ENCODE measurements at places on chromosomes 12 and 14.

- H3K4me1 ChIP-seq = no peaks in the 10 kb centered on the region
- H3K36me3 ChIP-seq = no peaks in the 10 kb centered on the region
- no peak overlapping the region for H3K27ac ChIP-seq
- no peak for DNase-seq
Measured at GRCh38 chr14:59570122-59570521, 6.5 kb downstream of the CCDC175 start.

DNA sequence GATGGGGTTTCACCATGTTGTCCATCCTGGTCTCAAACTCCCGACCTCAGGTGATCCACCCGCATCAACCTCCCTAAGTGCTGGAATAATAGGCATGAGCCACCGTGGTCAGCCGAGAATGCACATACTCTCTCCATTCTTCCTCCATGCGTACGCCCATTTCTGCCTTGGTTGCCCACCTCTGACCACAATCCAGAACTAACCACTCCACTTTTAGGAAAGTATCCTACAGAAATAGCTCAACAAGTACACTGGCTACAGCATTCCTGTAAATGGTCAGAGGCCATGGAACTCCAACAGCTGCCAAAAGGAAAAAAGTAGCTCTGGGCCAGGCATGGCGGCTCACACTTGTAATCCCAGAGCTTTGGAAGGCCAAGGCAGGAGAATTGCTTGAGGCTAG lies 60.7 kb downstream of the IRF2BPL start:
- H3K27me3 ChIP-seq = no peaks in the 10 kb centered on the region
- no peak overlapping the region for H3K4me3 ChIP-seq
- no peak for DNase-seq
- peaks cover 29% of the 10 kb centered on the region for H3K4me1 ChIP-seq
- H3K36me3 ChIP-seq = no peaks in the 10 kb centered on the region
- no peak overlapping the region for H3K27ac ChIP-seq

- no peaks in the 10 kb centered on the region for H3K4me1 ChIP-seq
- H3K4me3 ChIP-seq = no peak overlapping the region
- H3K27me3 ChIP-seq = no peaks in the 10 kb centered on the region
- H3K36me3 ChIP-seq = peaks cover 100% of the 10 kb centered on the region
Measured at GRCh38 chr12:108525681-108526080, 10.6 kb downstream of the FICD start.

- no peaks in the 10 kb centered on the region for H3K27me3 ChIP-seq
- H3K27ac ChIP-seq = no peak overlapping the region
- no peak for DNase-seq
- no peaks in the 10 kb centered on the region for H3K36me3 ChIP-seq
Measured at GRCh38 chr12:99600388-99600787, 47.2 kb upstream of the GARIN6 start.

DNA sequence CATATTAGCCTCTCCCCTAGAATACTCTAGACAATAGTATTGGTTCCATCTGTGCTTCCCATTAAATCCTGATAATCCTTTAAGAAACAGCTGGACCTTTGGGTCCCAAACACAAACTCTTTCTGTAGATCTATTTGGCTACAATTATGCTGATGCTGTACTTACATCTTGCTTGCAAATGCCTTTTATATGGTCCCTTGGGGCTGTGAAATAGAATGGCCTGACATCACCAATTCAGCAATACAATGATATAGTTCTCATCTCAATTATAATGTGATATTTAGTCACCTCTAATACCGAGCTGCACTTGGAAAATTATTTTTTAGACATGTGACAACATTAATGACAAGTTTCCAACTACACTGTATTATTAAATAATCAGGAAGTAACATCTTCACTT lies 261.5 kb downstream of the SOX5 start:
- H3K4me3 ChIP-seq = no peak overlapping the region
- no peaks in the 10 kb centered on the region for H3K27me3 ChIP-seq
- H3K36me3 ChIP-seq = no peaks in the 10 kb centered on the region
- no peak overlapping the region for H3K27ac ChIP-seq
- DNase-seq = no peak
- H3K4me1 ChIP-seq = no peaks in the 10 kb centered on the region

DNA sequence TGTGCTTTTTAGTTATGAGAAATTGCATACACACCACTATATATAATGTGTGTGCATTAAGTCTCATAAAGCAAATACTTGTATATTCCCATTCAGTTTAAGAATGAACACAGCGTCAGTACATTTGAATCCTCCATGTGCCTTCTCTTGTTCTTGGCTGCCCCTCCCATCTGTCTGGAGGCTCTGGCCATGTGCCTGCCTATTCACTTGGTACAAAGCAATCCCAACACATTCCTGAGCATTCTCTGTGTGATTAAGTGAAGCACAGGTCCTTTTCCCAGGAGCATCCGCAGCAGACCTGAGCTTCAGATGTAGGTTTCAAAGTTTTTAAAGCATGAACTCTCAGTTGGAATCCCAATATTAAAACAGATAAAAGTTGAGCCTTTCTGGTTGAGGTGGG lies 58.7 kb downstream of the POLR3B start:
- peaks cover 46% of the 10 kb centered on the region for H3K36me3 ChIP-seq
- H3K4me3 ChIP-seq = no peak overlapping the region
- H3K27me3 ChIP-seq = no peaks in the 10 kb centered on the region
- no peak for DNase-seq
- H3K27ac ChIP-seq = no peak overlapping the region

DNA sequence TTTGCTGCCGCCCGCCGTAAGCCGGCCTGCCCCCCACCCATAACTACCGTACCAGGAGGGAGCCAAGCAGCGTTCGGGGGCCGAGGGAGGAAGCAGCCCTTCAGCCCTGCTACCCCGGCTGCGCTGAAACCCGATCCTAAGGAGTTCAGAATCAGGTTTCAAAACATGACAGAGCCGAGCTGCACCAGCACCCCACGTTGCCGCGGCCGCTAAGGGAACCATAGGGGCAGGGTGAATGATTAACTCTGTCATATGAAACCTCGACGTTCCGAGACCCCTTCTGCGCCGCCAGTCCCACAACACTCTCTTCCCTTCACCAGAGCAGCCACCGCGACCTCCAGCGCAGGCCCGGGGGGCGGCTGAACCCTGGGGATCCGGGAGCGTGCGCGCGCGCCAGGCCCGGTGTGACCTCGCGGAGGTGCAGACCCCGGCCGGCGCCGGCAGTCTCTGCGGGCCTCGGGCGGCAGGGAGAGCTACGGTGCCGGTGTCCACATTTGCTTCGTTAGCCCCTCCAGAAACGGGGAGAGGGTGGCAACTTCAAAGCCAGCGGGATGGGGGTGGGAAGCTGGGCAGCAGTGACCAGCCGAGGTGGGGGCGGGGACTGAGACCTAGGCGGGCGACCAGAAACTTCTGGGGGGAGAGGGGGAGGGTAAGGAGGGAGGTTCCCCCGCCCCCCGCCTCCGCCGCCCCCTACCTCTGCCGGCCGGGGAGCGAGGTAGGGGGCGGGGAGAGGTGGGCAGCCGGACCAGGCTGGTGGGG lies 1.6 kb downstream of the SIX4 start:
- H3K27ac ChIP-seq = no peak overlapping the region
- no peaks in the 10 kb centered on the region for H3K27me3 ChIP-seq
- peak overlapping the region; percentile 56 for H3K4me3 ChIP-seq
- H3K4me1 ChIP-seq = peaks cover 38% of the 10 kb centered on the region
- no peaks in the 10 kb centered on the region for H3K36me3 ChIP-seq

GRCh38 chr12:49456131-49456679 lies 82.6 kb upstream of the KCNH3 start:
- H3K27ac ChIP-seq = no peak overlapping the region
- DNase-seq = no peak
- no peaks in the 10 kb centered on the region for H3K36me3 ChIP-seq
- H3K27me3 ChIP-seq = no peaks in the 10 kb centered on the region
- H3K4me1 ChIP-seq = no peaks in the 10 kb centered on the region

DNA sequence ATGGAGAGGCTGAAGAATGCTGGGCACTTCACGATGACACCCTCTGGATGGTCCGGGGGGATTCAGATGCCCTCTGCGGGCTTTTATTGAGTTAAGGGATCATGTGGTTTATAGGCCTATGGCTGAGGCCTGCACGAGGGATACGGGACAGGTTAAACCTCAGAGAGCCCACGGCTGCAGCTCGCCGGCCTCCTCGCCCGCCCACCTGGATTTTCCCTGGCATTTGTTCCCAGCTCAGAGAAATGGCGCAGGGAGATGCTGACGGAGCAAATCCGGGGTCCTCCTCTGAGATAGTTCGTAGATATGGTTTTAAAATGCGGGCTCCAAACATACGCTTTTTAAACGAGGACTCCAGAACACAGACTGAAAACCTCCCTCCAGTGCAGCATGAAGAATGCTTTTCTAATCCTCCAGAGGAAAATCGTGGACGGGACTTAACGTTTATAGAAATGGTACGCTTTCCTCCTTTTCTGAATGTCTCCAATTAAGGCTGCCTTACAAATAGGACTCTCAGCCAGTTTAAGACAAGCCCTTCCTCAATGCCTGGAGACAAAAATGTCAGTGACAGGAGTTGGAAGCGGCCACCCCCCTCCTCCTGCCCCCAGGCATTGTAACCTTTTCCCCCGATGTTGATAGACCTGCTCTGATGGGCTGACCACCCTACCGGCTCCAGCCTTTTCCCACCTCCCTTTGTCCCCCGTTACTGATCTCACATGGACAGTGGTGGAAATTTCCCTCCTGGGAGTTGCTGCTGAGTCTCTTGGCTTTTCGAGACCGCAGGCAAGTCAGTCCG lies 16.6 kb downstream of the CCND2 start:
- no peak overlapping the region for H3K4me3 ChIP-seq
- no peaks in the 10 kb centered on the region for H3K27me3 ChIP-seq
- no peak for DNase-seq
- H3K27ac ChIP-seq = peak overlapping the region; percentile 70
- H3K36me3 ChIP-seq = peaks cover 64% of the 10 kb centered on the region

GRCh38 chr14:31166271-31166561 lies 41.4 kb downstream of the HECTD1 start:
- H3K4me1 ChIP-seq = peaks cover 23% of the 10 kb centered on the region
- H3K4me3 ChIP-seq = no peak overlapping the region
- H3K27me3 ChIP-seq = no peaks in the 10 kb centered on the region
- H3K36me3 ChIP-seq = peaks cover 22% of the 10 kb centered on the region

GRCh38 chr12:26010293-26010821 lies 51.9 kb downstream of the RASSF8 start:
- no peaks in the 10 kb centered on the region for H3K27me3 ChIP-seq
- H3K4me3 ChIP-seq = no peak overlapping the region
- no peaks in the 10 kb centered on the region for H3K4me1 ChIP-seq
- no peaks in the 10 kb centered on the region for H3K36me3 ChIP-seq
- no peak for DNase-seq

- no peaks in the 10 kb centered on the region for H3K4me1 ChIP-seq
- no peak overlapping the region for H3K4me3 ChIP-seq
- H3K27ac ChIP-seq = no peak overlapping the region
- no peaks in the 10 kb centered on the region for H3K27me3 ChIP-seq
Measured at GRCh38 chr14:83624541-83624940, 1905.4 kb upstream of the FLRT2 start.

DNA sequence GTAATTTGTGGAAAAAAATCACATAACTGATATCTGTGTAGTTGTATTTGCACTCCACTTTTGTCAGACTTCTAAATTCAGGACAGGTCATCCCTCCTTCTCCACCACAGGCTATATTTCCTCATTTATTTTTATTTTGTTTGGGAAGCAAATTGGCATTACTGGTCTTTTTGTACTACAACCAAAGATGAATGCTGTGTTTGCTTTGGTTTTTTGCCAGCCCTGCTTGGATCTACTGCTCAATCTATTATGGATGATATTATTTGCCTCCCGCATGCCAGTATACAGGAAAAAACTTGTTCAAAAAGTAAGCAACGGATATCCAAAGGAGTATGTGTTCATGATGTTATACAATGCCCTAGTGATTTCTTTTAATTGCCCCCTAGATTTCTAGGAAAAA lies 948.8 kb downstream of the TRHDE start:
- H3K4me3 ChIP-seq = no peak overlapping the region
- no peaks in the 10 kb centered on the region for H3K27me3 ChIP-seq
- no peak for DNase-seq
- H3K27ac ChIP-seq = no peak overlapping the region

GRCh38 chr14:104107101-104107581 lies 21.6 kb downstream of the ASPG start:
- no peaks in the 10 kb centered on the region for H3K36me3 ChIP-seq
- H3K4me3 ChIP-seq = no peak overlapping the region
- peaks cover 10% of the 10 kb centered on the region for H3K27me3 ChIP-seq
- peaks cover 42% of the 10 kb centered on the region for H3K4me1 ChIP-seq
- DNase-seq = no peak

GRCh38 chr14:57009585-57010515 lies 199.6 kb upstream of the OTX2 start:
- H3K4me1 ChIP-seq = no peaks in the 10 kb centered on the region
- H3K27ac ChIP-seq = no peak overlapping the region
- H3K4me3 ChIP-seq = no peak overlapping the region
- H3K27me3 ChIP-seq = no peaks in the 10 kb centered on the region

Data from esophagus squamous epithelium (tissue), 5 donors.